D721Med (cell line): ENCODE measurements at places on chromosomes 16 and 17.
A peak's percentile ranks its signal among the peaks of the same experiment; 100 is the strongest.

DNA sequence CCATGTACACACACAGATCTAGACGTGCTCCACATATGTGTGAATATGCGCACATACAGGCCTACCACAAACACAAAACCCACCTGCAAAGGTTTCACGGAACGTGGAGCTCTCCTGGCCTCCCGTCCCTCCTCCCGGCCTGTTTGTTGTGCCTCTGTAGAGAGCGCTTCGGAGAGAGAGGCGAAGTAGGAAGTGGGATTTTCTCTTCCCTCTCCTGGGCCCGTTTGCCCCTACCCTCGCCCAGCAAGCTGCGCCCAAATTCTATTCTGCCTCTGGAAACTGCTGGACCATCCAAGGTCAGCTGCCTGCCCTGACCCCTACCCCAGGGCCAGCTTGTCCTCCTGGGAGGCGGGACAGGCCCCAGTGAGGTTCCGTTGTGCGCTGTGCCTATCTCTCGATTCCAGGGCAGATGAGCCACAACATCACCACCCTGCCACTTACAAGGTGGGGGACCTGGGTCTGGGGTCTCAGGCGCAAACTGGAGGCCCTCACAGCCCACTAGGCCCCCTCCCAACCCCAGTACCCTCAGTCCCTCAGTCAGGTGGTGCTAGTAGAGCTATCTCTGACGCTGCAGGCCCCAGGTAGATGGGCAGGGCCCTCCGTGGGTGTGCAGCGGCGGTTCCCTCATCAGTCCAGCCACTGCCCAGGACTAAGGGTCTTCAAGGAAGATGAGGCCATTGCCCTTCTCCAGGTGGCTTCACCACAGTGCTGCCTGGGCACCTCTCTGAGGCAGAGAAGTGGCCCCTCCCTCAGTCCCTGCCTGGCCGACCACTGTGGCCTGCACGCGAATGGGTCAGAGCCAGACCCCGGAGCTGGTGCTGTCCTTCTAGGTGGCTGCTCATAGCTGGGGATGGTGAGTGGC, 54.2 kb downstream of the BEAN1 start:
- no peak for DNase-seq

GRCh38 chr17:17805575-17805974, 31.2 kb downstream of the SREBF1 start:
- DNase-seq: no peak

DNA sequence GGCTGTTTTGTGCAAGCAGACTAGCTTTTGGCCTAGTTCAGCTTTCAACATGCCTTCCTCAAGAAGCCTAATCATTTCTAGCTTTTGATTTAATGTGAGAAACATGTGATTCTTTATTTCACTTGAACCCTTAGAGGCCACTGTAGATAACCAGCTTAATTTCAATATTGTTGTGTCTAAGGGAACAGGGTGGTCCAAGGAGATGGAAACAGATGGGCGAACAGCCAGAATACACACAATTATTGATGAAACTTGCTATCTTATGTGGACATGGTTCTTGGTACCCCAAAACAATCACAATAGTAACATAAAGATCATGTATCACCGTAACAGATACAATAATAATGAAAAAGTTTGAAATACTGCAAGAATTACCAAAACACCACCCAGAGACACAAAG, 4.8 kb downstream of the NPRL3 start:
- no peak for DNase-seq

GRCh38 chr17:65434878-65435277, 126.6 kb downstream of the AXIN2 start:
- DNase-seq: no peak

DNA sequence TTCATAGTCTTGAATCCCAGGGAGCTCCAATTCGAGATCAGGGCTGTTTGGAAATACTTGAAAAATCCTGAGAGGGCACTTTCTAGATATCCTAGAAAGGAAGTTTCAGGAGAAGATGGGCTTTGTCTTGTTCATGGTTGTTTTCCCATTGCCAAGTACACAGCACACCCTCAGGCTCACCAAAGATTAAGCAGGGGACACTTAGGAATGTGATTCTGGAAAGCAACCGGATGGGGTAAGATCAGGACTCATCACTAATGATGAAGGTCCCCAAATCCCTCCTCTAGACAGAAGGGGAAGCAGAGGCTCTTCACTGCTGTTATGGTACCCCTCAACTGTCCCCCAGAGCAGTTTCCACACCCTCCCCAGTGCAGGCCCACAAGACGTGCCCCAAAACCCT, 40.7 kb downstream of the VAC14 start:
- DNase-seq: no peak

- DNase-seq: no peak
These were observed 9.3 kb upstream of the ZC3H18 start for GRCh38 chr16:88560714-88561484.

- DNase-seq: no peak
These were observed 13.6 kb downstream of the PLK1 start for GRCh38 chr16:23692190-23692837.

- DNase-seq: no peak
These were observed 83.5 kb downstream of the XYLT1 start for GRCh38 chr16:17387256-17387655.

GRCh38 chr16:78743556-78743955, 644.1 kb downstream of the WWOX start:
- DNase-seq: no peak

GRCh38 chr17:9350080-9350479, 225.5 kb downstream of the STX8 start:
- DNase-seq: no peak

- peak; percentile 4 for DNase-seq
These were observed 16.2 kb downstream of the PSMD3 start for GRCh38 chr17:39996800-39997199.

DNA sequence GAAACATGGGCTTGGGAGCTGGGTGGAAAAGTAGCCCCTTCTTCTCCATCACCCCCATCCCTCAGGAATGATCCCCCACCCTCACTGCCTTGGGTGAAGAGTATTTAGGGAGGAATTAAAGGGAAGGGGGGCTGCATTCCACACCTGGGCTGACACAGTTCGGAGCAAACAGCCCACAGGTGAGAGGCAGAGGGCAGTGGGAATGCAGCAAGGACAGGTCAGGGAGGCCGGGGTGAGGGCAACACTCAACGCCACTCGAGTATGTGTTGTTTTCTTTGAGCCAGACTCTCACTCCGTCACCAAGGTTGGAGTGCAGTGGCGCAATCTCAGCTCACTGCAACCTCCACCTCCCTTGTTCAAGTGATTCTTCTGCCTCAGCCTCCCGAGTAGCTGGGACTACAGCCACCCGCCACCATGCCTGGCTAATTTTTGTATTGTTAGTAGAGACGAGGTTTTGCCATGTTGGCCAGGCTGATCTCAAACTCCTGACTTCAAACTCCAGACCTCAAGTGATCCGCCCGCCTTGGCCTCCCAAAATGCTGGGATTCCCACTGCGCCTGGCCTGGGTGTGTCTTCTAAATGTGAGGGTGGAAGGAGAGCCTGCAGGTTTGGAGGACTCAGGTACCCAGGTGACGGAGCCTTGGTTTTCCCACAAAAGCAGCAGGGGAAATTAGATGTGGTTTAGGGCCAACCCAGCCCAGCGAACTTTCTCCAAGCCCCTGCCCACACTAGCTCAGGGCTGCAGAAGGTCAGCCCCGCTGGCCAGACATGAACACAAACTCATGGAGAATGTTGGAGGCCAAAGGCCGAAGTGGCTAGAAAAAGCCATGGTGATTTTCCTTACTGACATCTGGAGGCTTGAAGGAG, 21.2 kb upstream of the ITGA3 start:
- DNase-seq: no peak

DNA sequence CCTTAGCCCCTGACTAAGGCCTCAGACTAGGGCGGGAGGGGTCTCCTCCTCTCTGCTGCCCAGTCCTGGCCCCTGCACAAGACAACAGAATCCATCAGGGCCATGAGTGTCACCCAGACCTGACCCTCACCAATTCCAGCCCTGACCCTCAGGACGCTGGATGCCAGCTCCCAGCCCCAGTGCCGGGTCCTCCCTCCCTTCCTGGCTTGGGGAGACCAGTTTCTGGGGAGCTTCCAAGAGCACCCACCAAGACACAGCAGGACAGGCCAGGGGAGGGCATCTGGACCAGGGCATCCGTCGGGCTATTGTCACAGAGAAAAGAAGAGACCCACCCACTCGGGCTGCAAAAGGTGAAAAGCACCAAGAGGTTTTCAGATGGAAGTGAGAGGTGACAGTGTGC, 12.7 kb downstream of the CES3 start:
- no peak for DNase-seq

DNA sequence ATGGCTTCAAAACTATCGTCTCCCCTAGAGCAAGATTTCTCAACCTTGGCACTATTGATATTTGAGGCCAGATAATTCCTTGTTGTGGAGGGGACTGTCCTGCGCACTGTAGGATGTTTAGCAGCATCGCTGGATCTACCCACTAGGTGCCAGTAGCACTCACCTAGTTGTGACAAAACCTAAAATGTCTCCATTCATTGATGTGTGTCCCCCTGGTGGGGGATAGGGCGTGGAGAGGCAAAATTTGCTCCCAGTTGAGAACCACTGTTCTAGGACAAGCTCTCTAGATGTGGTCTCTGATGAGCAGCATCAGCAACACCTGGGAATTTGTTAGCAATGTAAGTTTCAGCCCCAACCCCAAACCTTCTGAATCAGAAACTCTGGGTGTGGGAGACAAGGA, 259.0 kb downstream of the XYLT1 start:
- DNase-seq: no peak

DNA sequence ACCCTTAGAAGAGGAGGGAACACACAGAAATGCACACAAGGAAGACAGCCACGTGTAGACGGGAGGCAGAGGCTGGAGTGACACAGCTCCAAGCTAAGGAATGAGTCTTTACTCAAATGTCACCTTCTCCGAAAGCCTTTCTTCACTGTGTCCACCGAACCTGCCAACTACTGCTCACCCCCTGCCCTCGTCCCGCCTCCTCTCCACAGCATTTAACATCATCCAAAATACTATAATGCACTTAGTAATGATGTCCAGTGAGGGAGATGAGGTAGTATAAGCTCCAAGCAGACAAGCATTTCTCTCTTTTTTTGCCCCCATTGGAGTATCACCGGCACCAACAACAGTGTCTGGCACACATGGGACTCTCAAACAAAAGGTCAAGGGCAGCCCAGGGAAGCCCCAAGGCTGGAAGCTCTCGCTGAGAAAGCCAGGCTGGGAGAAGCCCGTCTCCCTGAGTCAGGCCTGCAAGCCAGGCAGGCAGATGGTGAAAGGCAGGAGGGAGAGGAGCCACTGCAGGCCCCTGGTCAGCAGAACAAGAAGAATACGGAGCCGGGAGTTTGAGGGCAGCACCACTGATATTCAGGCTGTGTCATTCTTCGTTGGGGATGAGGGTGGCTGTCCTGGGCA, 25.9 kb downstream of the ZFHX3 start:
- no peak for DNase-seq

DNA sequence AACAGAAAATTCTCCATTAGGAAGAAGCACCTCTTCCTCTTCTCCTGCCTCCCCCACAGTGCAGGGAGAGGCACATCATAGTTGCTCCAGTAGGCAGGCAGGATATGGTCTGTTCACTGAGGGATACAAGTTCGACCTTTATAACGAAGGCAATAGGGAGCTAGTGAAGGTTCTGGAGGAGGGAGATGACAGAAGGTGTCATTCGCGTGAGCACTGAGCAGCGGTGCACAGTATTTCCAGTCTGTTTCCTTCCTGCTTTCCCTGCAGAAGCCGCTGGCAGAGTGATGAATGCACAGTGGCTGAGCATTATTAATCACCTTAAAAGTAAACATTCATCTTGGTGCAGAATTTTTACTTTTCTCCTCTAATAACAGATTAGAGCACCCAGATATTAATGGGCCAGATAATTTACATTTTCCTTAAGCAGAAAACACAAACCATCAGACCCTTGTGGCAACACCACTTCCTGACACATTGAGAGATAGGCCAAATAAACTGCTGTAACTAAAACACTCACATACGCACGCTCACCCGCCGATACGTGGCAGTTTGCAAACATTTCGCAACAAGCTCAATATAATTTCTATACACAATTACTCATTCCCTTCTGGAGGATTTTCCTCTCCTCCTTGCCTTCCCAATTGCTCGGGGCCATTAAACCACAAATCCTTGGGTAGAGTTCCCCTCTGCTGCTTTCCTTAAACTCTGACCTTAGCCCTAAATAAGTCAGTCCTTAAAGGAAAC, 69.5 kb downstream of the AIPL1 start:
- no peak for DNase-seq

GRCh38 chr16:7268182-7268581, 64.5 kb upstream of the RBFOX1 start:
- DNase-seq: peak; percentile 25

DNA sequence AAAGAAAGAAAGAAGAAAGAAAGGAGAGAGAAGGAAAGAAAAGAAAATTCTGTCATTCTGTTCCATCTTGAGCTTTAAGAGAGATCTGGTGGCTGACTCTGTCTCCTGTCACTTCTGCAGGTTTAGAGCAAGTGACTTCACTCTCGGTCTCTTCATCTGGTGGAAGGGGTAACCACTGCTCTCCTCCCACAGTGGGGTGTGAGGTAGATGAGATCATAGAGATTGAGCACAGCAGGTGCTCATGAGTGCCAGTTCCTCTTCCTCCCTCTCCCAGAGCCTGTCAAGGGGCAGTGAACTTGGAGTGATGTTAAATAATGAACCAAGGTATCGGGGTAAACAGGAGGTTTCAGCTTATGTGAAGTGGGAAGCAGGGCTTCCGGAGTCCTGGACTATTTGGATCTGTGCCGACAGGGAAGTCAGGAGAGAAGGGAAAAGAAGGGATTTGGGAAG, 47.7 kb downstream of the BEAN1 start:
- DNase-seq: no peak

GRCh38 chr16:79261481-79261940, 339.0 kb downstream of the MAF start:
- no peak for DNase-seq

DNA sequence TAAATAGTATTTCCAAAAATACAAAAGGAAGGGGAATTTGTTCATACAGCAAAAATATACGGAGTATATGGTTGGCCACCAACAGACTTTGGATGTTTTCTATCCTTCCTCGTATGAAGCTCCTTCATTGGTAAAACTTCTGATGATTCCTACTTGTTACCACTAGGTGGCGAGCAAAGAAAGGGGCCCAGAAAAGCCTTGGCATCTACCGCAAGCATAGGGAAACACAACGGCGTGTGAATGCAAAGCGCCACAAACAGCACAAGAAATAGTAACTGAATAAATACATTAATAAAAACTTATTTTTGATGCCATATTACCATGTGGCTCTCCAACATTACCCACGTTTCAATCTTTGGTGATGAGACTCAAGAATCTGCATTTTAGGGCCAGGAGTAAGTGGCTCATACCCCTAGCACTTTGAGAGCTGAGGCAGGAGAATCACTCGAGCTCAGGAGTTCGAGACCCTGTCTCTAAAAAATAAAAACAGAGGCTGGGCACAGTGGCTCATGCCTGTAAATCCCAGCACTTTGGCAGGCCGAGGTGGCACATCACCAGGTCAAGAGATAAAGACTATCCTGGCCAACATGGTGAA, 34.5 kb downstream of the YWHAE start:
- DNase-seq: no peak

GRCh38 chr16:70483426-70483825, 29.0 kb downstream of the FCSK start:
- no peak for DNase-seq

DNA sequence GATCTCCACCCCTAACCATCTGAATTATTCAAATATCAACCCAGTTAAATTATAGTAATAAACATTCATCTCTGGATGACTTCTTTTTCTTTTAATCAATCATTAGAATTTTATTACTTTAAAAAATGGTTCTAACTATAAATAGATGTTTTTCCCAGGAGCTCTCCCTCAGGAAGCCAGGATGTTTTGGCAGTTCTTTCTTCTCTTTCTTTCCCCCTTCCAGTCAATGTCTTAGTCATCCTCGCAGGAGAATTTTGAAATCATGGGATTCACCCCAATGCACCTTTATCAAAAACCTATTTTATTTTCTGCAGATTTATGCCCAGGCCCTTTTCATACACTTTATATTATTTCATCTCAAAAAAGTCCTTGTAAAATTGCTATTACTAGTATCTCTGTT, 711.6 kb downstream of the CDH11 start:
- DNase-seq: no peak
